ENCODE measurements at places on chromosomes 1 and 21. TPM values are rescaled to one million over a fixed set of nuclear protein-coding genes. Genes with fewer than 3 reads are reported as not detected.

DNA sequence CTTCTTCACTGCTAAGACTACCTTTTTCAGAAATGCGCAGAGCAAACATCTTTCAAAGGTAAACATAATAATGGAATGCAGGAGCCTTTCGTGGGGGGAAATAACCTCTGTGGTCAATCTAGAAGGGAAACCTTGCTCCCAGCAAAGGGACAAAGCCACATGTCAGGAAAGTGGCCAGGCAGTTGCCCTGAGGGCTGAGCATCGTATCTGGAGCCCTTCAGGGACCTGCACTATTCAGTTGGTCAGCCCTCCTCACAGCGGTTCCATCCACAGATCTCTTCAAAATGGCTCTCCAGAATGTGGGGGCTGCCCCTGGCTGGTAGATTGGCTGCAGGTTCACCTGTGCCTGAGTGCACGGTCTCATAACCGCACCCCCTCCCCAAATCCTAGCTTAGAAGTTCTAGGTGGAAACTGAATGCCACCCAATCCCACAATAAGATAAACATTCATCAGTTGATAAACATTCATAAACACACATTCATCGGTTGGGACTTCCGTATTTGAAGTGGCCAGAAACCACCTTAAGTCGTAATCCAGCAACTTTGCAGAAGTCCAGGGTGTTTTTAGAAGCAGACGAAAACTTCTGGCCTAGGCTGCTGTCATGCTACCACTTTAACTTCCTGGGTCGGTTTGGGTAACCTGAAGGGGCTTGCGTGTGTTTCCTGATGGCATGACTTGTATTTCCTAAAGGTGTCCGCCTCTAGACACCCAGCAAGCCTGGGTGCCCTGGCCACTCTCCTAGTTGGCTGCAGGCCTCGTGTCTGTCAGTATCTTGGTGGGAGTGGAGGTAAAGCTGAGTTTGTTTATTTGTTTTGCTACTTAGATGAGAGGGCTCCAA lies 50.5 kb downstream of the RASSF5 start:
- no peak for DNase-seq

The CLEC20A gene
- 0.47 TPM for total RNA-seq

The SYF2 gene
- total RNA-seq = 53.8 TPM

GRCh38 chr1:21781815-21782348 lies 1.1 kb downstream of the USP48 start:
- DNase-seq = peak; percentile 28
